Activated naive CD8-positive, alpha-beta T cell treated with anti-CD3 and anti-CD28 coated beads, Interleukin-2, amount 10 ng/mL, durations not matched to agents 7 days and 5 days (primary cell): ENCODE measurements at places on chromosomes 12 and 14. TPM values are rescaled to one million over a fixed set of nuclear protein-coding genes. Genes with fewer than 3 reads are reported as not detected.

DNA sequence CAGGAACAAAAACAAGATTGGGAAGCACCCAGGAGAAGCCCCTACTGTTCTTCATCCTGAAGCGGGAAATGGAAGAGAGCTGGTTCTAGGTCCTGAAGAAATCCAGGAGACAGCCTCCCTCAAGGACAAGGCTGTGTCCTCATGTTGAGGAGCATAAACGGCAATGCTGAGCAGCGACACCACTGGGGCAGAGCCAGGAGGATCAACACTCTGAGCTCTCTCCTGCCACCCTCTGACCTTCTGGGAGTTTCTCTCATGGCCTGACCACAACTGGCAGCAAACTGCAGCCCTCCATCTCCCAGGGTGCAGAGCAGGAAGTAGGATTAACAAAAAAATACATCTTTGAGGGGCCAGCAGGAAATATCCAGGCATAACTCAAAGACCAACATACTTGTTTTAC lies 1292.2 kb upstream of the TMEM132C start:
- H3K4me3 ChIP-seq, result no peak overlapping the region
- peaks cover 4% of the 10 kb centered on the region for H3K27me3 ChIP-seq
- H3K36me3 ChIP-seq, result no peaks in the 10 kb centered on the region
- DNase-seq, result no peak

The RIPK3 gene
- 41.1 TPM for total RNA-seq

DNA sequence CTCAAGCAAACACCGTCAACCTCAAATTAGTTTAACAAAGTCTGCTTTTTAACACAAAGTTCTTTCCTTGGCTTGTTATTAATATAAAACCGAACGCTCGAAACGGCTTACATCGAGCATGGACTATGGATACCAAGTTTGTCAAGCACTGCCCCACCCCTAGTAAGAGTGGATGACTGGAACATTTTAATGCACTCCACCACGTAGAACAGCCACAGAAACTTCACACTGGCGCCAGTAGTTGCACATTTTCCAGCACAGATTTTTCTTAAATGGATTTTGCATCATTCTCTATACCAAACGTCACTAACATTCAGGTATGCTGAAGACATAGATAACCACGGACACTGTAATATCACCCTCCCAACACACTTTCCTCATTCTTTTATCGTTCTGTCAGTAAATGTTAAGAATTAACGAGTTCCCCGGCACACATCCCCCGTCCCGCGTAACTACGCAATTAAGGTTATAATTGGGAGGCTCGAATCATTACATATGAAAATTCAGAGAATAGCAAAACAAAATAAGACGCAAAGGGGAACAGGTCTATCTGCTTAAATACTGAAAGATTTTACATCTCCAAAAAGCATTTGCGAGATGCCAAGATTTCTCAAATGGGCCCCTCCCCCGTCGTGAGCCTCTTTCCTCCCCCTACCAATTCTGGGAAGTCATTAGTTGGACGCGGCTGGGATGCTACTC lies 990 bp downstream of the FERMT2 start:
- H3K4me1 ChIP-seq, result peaks cover 17% of the 10 kb centered on the region
- DNase-seq, result no peak
- H3K36me3 ChIP-seq, result no peaks in the 10 kb centered on the region
- peak overlapping the region; percentile 88 for H3K4me3 ChIP-seq

DNA sequence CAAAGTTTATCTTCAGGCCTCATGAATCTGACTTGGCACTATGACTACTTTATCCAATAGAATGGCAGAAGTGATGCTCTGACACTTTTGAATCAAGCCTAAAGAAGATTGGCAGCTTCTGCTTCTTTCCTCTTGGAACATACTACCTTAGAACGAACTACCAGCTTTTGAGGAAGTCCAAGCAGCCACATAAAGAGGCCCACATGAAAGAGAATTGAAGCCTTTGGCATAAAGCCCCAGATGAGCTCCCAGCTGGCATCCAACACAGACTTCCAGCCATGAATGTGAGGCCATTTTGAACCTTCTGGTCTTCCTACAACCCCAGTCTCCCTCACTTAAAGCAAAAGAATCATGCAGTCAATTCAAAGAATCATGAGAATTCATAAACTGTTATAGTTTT lies 65.8 kb downstream of the EEA1 start:
- H3K27ac ChIP-seq, result no peak overlapping the region
- H3K4me1 ChIP-seq, result peaks cover 3% of the 10 kb centered on the region
- no peaks in the 10 kb centered on the region for H3K27me3 ChIP-seq
- peaks cover 37% of the 10 kb centered on the region for H3K36me3 ChIP-seq
- H3K4me3 ChIP-seq, result no peak overlapping the region
- no peak for DNase-seq

GRCh38 chr14:95068521-95068920 lies 88.8 kb downstream of the DICER1 start:
- no peak overlapping the region for H3K4me3 ChIP-seq
- H3K4me1 ChIP-seq, result no peaks in the 10 kb centered on the region
- DNase-seq, result no peak

- H3K27me3 ChIP-seq, result peaks cover 21% of the 10 kb centered on the region
- H3K36me3 ChIP-seq, result no peaks in the 10 kb centered on the region
- no peak overlapping the region for H3K27ac ChIP-seq
- DNase-seq, result no peak
Measured at GRCh38 chr14:74457565-74457895, 31.5 kb upstream of the SYNDIG1L start.

- H3K27ac ChIP-seq, result no peak overlapping the region
- no peaks in the 10 kb centered on the region for H3K36me3 ChIP-seq
- H3K4me3 ChIP-seq, result peak overlapping the region; percentile 61
- DNase-seq, result peak; percentile 72
- peaks cover 46% of the 10 kb centered on the region for H3K27me3 ChIP-seq
Measured at GRCh38 chr12:131830335-131830913, 2.2 kb downstream of the MMP17 start.

GRCh38 chr14:51353901-51354300 lies 113.9 kb downstream of the TMX1 start:
- H3K27me3 ChIP-seq, result peaks cover 11% of the 10 kb centered on the region
- no peak overlapping the region for H3K27ac ChIP-seq
- no peaks in the 10 kb centered on the region for H3K4me1 ChIP-seq
- no peak overlapping the region for H3K4me3 ChIP-seq
- no peak for DNase-seq

DNA sequence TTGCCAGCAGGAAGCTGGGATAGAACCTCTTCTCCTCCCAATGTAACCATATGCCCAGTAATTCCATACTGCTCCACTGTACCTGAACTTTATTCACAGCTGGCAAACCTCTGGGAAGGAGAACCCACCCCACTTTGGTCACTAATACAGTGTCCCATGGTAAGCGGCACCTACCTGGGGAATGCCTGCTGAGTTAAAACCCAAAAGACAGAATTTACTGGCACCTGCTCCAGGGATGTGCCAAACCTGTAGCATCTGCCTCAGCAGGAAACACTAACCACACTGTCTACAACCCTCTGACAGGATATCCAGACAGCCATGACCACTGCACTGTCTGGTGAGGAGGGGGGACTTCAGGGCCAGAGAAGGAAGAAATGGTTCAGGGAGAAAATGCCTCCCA lies 26.6 kb downstream of the DDX24 start:
- H3K27ac ChIP-seq, result peak overlapping the region; percentile 53
- peaks cover 54% of the 10 kb centered on the region for H3K36me3 ChIP-seq
- H3K27me3 ChIP-seq, result no peaks in the 10 kb centered on the region
- no peak for DNase-seq
- H3K4me3 ChIP-seq, result peak overlapping the region; percentile 7
- H3K4me1 ChIP-seq, result peaks cover 54% of the 10 kb centered on the region

DNA sequence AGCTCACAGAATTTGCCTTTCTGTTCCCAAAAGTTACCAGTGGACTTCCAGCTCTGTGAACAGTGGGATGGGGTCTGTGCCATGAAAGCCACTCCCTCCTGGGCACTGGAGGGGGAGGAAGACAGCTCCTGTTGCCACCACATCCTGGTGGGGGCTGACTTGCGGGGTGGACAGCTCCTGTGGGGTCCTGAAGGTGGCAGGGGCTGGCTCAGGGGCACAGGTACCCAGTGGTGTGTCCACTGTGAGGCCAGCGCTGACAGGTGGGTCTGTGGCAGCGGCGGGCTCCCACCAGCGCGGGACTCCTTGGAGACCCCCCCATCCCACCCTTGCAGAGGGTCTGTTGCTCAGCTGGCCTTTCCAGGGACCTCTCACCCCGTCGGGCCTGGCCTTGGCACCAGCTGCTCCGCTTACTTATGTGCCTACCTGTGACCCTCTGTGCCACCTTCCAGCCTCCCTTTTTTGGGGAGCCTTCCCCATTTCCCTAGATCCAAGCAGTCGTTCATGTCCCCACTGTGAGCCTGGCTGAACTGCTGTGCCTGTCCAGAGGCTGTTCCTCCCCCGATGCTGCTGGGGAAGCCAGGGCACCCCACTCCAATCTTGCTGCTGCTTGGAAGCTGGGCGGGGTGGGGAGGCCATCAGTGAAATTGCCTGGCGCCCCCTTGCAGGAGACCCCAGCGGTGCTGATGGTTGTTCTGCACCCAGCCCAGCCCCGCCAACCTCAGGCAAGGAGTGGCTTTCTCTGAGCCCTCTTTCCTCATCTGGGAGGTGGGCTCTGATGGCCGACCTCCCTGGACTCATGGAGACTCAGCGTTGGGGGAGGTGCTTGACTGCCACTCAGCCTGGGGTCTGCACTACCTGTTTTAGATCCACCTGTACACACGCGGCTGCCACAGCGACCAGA lies 2.2 kb downstream of the TEDC1 start:
- H3K4me1 ChIP-seq, result peaks cover 15% of the 10 kb centered on the region
- peak; percentile 34 for DNase-seq
- H3K4me3 ChIP-seq, result no peak overlapping the region
- no peak overlapping the region for H3K27ac ChIP-seq
- no peaks in the 10 kb centered on the region for H3K36me3 ChIP-seq

GRCh38 chr12:94145191-94145983 lies 3.0 kb upstream of the PLXNC1 start:
- peaks cover 9% of the 10 kb centered on the region for H3K4me1 ChIP-seq
- peaks cover 28% of the 10 kb centered on the region for H3K27me3 ChIP-seq
- H3K27ac ChIP-seq, result no peak overlapping the region
- H3K36me3 ChIP-seq, result peaks cover under 1% of the 10 kb centered on the region
- no peak overlapping the region for H3K4me3 ChIP-seq
- DNase-seq, result no peak

- no peaks in the 10 kb centered on the region for H3K36me3 ChIP-seq
Measured at GRCh38 chr12:31605531-31605930, 14.6 kb upstream of the DENND5B start.

The ADAMTS20 gene
- not detected for total RNA-seq

GRCh38 chr12:111733340-111733915 lies 33.3 kb upstream of the ALDH2 start:
- H3K27ac ChIP-seq, result no peak overlapping the region
- H3K4me1 ChIP-seq, result no peaks in the 10 kb centered on the region
- H3K36me3 ChIP-seq, result peaks cover 12% of the 10 kb centered on the region

DNA sequence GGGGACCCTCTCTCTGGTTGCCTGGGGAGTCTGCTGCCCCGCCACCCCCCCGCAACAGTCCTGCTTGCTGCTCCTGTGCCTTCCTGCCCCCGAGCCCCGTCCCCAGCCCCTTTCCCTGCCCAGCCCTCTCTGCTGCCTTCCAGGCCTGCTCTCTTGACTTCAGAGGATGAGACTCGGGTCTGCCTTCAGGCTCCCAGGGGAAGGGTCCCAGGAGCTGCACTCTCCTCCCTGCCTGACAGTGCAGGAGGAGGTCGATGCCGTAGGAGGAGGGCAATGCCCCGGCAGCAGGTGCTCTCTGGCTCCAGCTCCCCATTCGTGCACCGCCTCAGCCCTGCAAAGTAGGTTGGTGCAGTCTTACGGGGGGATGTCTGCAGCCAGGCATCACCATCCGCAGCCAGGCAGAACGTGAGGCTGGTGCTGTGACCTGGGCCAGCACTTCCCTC lies 185.1 kb upstream of the C14orf180 start:
- H3K27me3 ChIP-seq, result no peaks in the 10 kb centered on the region
- no peak for DNase-seq
- H3K36me3 ChIP-seq, result peaks cover 7% of the 10 kb centered on the region
- peaks cover 38% of the 10 kb centered on the region for H3K4me1 ChIP-seq

DNA sequence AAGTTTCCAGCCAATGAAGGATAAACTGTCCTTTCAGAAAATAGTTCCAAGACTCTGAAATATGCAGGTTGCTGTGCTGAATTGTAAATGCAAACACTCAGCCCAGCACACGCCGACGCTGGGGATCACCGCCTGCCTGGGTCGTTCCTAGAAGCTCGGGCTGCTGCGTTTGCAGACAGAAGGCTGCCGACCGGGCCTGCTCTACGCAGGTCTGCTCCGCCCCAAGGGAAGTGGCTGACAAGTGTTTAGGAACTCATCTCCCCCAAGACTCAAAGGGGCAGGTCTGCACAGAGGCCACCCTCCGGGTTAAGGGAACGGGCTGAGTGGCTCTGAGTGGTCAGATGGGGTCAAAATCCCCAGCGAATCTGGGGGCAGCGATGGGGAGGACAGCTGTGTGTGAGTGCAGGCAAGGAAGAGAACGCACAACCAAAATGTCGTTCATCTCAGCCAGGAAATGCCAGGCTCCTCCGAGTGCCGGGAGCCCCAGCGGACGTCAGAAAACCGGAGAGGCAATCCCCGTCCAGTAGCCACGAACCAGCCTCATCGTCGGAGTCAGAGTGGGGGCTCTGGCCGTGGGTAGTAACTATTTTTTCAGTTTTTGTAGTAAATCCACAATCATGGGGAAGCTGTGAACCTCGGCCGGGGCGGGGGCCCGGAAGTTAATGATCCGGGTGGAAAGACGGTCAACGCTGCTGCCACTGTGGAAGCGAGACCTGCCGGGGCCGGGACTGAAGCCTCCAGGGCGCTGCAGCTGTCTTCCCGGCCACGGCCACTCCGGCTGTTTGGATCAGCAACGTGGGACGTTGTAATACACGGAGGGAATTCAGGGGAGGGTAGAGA lies 6.0 kb downstream of the GALNT9 start:
- H3K4me3 ChIP-seq, result peak overlapping the region; percentile 70
- H3K36me3 ChIP-seq, result no peaks in the 10 kb centered on the region

- no peaks in the 10 kb centered on the region for H3K36me3 ChIP-seq
- no peak overlapping the region for H3K27ac ChIP-seq
- DNase-seq, result no peak
- peaks cover 33% of the 10 kb centered on the region for H3K27me3 ChIP-seq
Measured at GRCh38 chr14:54168489-54168888, 211.9 kb upstream of the BMP4 start.

The FOXG1 gene
- total RNA-seq, result not detected

The SEL1L gene
- 53.5 TPM for total RNA-seq

DNA sequence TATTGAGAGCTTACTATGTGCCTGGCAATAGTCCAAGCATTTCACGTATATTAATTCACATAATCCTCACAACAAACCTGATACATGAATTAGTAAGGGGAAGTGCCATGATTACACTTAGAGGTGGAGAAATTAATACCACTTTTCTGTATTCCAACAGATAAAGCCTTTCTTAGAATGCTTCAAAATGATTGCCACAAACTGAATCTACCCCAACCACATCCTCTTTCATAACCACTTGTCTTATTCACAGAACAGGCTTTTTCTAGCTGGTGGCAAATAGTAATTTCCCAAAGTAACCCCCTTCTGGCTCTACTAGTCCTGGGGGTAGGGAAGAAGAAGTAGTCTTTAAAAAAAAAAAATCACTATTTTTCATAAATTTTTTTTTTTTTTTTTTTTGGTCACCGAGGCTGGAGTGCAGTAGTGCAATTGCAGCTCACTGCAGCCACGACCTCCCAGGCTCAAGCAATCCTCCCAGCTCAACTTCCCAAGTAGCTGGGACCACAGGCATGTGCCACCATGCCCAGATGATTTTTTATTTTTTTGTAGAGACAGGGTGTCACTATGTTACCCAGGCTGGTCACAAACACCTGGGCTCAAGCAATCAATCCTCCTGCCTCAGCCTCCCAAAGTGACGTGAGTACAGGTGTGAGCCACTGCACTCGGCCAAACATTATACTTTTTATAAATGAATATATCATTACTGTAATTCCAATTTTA lies 59.0 kb upstream of the ARID2 start:
- DNase-seq, result peak; percentile 38
- peak overlapping the region; percentile 73 for H3K27ac ChIP-seq
- no peaks in the 10 kb centered on the region for H3K27me3 ChIP-seq
- peak overlapping the region; percentile 58 for H3K4me3 ChIP-seq
